ENCODE measurements at places on chromosomes 16 and 17. TPM values are rescaled to one million over a fixed set of nuclear protein-coding genes. Genes with fewer than 3 reads are reported as not detected.

- DNase-seq: no peak
Measured at GRCh38 chr16:30626236-30626635, 16.0 kb upstream of the ZNF689 start.

DNA sequence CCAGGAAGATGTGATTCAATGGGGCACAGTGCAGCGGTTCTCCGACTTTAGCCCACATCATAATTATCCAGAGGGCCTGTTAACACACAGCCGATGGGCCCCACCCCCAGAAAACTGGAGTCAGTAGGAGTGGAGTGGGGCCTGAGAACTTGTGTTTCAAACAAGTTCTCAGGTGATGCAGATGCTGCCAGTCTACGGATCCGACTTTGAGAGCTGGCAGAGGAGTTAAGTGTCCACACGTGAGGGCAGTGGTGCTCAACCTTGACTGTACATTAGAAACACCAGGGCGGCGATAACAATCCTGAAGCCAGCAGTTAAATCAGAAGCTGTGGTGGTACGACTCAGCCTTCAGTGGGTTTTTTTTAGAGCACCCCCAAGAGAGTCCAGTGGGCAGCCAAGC is 75.0 kb downstream of the GPRC5B start:
- no peak for DNase-seq

The KRT39 gene
- not detected for total RNA-seq

GRCh38 chr16:73040136-73040535 is 7.8 kb downstream of the ZFHX3 start:
- no peak for DNase-seq

- no peak for DNase-seq
Measured at GRCh38 chr17:66775881-66776400, 59.0 kb upstream of the CACNG5 start.

- DNase-seq: no peak
Measured at GRCh38 chr17:39629898-39630297, 3.1 kb downstream of the PPP1R1B start.

The DNAJC7 gene
- total RNA-seq: 90.3 TPM

GRCh38 chr16:70160821-70161220 is 12.8 kb upstream of the CLEC18C start:
- DNase-seq: no peak

DNA sequence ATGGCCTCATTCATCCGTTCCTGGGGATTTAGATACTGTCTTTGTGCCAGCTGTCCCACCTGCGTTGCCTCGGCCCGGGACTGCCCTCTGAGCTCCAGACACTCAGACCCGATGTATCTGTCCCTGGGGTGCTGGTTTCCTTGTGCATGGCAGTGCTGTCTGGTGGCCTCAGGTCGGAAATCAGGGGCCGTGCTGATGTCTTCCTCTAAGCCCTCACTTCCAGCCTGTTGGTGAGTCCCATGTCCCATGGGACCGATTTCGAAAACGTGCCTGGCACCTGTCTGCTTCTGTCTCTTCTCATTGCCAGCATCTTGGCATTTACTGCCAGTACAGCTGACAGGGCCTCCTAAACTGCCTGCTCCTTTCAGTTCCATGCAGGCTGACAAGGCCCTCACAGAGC is 22.1 kb downstream of the NT5M start:
- no peak for DNase-seq

The TRIM72 gene
- not detected for total RNA-seq

GRCh38 chr17:10022416-10022815 is 117.3 kb upstream of the RCVRN start:
- DNase-seq: no peak

The TPSG1 gene
- not detected for total RNA-seq

The OTOP3 gene
- total RNA-seq: not detected

DNA sequence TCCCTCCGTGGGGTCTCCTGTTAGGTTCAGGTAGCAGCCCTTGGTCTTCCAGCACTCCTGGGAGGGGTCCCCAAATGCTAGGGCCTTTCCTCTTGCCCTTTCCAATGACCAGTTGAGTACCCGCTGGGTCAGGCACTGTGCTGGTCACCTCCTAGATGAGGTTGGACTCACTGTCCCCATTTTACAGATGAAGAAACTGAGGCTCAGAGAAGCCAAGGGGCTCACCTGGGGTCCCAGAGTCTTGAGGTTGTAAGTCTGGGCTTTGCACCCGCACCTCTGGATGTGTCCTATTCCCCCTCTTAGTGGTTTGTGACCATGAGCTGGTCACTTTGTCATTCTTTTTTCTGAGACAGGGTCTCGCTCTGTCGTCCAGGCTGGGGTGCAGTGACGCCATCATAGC is 1.4 kb upstream of the CASKIN1 start:
- DNase-seq: no peak

DNA sequence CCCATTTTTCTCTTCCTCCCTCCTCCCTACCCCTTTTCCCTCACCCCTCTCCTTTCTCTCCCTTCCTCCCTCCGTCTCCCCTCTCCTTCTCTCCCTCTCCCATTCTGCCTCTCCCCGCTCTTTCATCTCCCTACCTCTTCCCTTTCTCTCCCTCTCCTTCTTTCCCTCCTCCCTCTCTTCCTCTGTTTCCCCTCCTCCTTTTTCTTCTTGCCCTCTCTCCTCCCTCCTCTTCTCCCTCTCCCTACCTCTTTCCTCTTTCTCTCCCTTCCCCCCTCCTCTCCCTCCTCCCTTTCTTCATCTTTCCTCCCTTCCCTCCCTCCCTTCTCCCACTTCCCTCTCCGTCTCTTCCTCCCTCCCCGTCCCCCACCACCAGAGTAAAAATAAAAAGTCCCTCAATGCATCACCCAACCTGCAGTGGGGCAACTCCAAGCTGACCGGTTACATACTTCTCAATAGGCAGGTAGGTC is 10.4 kb downstream of the CHD9NB start:
- DNase-seq: no peak

DNA sequence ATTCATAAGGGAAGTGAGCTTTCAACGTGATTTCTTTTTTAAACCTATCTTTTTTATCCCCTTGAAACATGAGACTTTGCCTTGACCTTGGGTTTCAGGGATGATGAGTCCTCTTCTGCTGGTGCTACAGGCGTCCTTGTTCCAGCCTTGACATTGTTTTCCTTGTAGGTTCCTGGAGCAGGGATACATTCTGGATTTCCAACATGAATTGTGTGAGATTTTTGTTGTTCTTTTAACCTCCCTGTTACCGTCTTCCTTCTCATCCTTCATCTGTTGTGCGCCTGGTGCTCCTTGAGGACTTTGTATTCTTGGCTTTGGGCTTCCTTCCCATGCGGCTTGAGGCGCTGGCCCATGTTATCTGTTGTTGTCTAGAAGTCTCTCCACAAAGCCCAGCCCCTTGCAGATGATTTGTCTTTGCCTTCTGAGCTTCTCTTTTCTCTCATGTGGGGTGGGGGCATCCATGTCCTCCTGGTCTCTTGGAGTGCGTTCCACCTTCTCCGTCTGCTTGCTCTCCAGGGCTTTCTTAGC is 283.6 kb downstream of the SNX29 start:
- DNase-seq: no peak

DNA sequence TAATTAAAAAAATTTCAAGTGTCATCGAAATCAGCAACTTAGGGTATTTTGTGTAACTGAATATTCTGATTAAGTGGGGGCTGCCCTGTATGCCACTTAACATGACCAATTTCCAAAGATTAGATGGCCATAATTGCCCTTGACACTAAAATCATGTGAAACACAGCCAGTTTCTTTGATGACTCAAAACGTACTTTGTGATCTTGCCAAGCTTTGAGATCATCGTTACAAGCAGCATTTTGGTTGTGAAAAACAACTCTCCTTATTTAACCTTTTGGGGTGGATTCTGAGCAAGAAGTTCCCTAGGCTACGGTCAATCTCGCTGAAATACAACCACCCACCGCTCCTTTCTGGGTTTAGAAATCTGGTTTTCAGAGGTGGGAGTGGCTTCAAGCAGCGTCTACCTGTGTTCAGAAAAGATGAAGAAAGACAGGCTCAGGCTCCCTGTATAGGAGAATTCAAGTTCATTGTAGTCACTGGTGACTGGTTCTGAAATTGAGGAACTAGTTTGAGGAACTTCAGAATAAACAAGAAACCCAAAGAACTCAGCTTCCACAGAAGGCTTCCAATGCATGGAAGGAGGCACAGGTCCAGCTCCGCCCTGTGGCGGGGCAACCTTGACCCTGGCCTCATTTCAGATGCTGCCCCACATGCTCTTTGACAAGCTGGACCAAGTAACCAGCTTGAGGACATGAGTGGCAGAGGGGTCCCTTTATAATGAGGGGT is 9.4 kb downstream of the MAP3K14 start:
- DNase-seq: peak; percentile 81

GRCh38 chr16:8063159-8063558 is 527.2 kb downstream of the TMEM114 start:
- DNase-seq: no peak

The TMEM114 gene
- total RNA-seq: not detected

- no peak for DNase-seq
Measured at GRCh38 chr16:5523829-5524228, 426.2 kb upstream of the EEF2KMT start.

GRCh38 chr17:30965686-30966085 is 5.2 kb upstream of the RNF135 start:
- DNase-seq: no peak

The FGF11 gene
- total RNA-seq: 16.5 TPM

DNA sequence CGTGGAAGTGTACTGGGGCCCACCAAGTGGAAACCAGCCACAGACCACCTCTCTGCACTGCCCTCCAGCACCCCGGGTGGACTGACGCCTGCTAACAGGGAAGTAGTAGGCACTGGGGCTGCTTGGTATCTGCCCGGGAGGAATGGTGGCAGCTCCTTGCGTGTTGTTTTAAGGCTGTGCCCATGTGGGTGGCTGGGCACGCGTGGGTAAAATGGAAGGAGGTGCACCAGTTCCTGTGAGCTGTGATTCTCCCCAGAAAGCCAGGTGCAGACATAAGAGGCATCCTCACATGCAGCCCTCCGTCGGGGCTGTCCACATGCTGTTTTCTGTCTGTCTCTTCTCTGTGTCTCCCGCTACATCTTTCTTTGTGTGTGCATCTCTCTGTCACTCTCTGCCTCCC is 122.3 kb downstream of the ENGASE start:
- no peak for DNase-seq

The FBXO31 gene
- total RNA-seq: 32.7 TPM

The GRIN2A gene
- total RNA-seq: not detected

DNA sequence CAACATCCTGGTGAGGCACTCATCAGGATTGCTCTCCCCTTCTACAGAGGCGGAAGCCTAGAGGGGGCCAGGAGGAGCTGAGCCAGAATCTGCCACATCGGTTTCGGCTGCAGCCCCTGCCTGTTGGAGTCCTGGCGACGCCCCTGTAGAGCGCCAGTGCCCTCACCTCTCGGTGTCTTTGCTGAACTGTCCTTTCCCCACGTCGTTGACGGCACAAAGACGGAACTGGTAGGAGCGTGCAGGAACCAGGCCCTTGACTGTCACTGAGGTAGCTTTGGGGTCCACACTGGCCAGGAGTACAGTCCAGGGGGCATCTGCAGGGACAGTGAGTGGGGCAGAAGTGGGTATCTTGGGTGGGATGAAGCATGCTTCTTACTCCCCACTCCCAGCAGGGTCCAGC is 110.3 kb upstream of the CDC42EP4 start:
- DNase-seq: no peak

Measured in activated CD8-positive, alpha-beta T cell treated with anti-CD3 and anti-CD28 coated beads for 36 hours (primary cell).